ENCODE measurements at places on chromosomes 7 and 10.

DNA sequence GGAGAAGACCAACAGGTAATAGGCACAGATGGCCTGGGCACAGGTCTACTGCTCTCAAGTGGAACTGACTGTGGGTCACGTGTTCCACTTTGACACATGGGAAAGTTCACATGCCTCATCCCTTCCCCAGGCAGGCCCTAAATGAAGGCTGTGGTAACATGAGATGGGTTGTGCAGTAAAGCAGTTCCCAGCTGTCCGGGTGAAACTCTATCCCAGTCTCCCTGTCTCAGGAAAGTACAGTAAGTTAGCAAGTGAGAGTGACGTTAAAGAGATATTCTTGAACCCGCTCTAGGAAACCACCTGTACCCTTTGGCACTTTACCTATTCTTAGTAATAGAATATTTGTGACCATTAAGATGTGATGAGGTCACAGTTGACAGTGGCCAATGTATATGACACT is 343.7 kb upstream of the AOAH start:
- no peak for DNase-seq

DNA sequence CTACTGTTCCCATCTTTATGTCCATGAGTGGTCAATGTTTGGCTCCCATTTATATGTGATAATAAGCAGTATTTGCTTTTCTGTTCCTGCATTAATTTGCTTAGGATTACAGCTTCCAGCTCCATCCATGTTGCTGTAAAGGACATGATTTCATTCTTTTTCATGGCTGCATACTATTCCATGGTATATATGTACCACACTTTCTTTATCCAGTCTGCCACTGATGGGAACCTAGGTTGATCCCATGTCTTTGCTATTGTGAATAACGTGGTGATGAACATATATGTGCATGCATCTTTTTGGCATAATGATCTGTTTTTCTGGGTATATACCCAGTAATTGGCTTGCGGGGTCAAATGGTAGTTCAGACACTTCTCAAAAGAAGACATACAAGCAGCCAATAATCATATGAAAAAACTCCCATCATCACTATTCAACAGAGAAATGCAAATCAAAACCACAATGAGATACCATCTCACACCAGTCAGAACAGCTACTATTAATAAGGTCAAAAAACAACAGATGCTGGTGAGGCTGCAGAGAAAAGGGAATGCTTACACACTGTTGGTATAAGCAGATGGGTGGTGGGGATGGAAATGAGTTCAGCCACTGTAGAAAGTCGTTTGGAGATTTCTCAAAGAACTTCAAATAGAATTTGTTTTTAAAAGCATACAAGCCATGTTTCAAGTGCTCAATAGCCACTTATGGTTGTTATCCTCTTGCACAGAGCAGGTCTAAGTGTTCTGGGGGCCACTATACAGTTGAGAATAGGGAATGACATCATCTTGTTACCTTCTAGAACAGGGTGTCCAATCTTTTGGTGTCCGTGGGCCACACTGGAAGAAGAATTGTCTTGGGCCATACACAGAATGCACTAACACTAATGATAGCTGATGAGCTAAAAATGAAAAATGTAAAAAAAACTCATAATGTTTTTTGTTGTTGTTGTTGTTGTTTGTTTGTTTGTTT is 23.2 kb upstream of the SDK1 start:
- no peak for DNase-seq

DNA sequence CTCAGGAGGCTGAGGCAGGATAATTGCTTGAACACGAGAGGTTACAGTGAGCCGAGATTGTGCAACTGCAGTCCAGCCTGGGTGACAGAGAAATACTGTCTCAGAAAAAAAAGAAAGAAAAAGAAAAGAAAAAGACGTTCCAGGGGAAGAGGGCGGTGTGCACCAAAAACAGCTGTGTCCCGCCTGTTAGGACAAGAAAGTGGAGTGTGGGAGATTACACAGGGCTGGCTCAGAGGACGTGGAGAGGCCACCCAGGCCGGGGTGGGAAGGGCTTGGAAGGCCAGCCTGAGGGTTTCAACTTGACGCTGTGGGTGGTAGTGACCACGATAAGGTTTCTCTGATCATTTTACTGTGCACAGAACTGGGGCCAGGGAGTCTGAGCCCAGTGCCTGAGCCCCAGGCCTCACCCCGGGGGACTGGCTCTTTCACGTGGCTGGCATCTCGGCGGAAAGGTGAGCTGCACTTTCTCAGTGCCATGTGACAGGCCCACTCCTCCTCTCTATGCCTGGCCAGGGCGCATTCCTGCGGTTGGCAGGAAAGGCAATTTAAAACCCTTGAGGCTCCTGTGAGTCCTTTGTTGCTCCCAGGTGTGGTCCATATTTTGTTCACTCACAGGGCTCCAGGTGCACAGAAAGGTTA is 13.9 kb downstream of the RHBDD2 start:
- DNase-seq, result no peak

DNA sequence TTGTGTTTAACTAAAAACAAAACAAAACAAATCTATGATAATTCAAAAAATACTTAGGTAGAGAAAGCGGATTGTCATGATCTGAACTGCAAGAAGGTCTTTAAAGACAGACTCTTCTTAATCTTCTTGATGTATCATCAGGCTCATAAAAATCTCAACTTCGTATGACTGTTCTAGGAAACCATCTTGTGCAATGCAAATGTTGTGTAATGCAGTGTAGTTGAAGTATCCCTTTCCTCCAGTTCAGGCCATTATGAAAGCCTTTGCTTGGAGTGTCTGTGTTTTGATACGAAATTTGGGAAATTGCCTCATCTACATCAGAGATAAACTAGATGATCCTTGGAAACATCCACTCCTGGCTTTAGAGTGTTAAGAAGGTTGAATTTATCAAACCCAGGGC is 30.9 kb downstream of the CDK1 start:
- no peak for DNase-seq

DNA sequence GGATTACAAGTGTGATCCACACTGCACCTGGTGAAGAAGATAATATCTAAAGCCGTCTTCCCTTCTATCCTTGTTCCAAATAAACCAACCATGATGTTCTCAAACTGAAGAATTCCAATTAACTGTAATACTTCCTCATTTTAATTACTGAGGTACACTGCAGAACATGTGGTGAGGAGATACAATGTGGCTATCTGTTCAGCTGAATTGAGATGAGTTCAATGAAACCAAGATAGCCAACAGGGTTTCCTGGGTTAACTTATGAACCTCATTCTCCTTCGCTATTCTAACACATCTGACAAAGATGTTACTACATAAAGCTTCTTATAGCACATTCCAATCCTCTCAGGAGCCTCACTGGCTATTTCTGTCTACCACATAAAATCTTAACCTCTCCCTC is 75.5 kb downstream of the RAPGEF5 start:
- DNase-seq, result no peak

All from NCI-H1417 treated with DMSO at 0.1 percent for 48 hours (cell line).